ENCODE measurements at places on chromosomes 2 and 18.

DNA sequence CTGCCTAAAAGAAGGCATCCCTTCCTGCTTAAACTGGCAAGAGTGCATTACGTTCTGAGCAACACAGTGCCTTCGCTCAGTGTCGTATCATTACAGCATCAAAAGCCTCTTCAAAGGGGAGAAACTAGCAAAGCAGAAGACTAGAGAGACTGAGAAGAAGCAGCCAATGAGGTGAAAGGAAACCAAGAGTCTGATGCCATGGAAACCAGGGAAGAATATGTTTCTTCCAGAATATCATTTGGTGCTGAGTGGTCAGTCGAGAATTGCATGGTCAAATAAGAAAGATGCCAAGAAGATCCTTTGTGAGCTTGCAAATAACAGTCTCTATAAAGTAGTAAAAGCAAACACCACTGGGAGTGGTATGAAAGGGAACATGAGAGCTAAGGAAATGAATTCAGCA is 312.1 kb upstream of the CHST9 start:
- no peaks in the 10 kb centered on the region for H3K4me1 ChIP-seq
- H3K36me3 ChIP-seq: no peaks in the 10 kb centered on the region
- no peaks in the 10 kb centered on the region for H3K27me3 ChIP-seq
- no peak overlapping the region for H3K4me3 ChIP-seq

GRCh38 chr2:225464346-225465025 is 65.0 kb downstream of the NYAP2 start:
- DNase-seq: no peak
- H3K36me3 ChIP-seq: no peaks in the 10 kb centered on the region
- H3K4me3 ChIP-seq: peak overlapping the region; percentile 61
- H3K4me1 ChIP-seq: peaks cover 14% of the 10 kb centered on the region
- no peak overlapping the region for H3K27ac ChIP-seq
- no peaks in the 10 kb centered on the region for H3K27me3 ChIP-seq

DNA sequence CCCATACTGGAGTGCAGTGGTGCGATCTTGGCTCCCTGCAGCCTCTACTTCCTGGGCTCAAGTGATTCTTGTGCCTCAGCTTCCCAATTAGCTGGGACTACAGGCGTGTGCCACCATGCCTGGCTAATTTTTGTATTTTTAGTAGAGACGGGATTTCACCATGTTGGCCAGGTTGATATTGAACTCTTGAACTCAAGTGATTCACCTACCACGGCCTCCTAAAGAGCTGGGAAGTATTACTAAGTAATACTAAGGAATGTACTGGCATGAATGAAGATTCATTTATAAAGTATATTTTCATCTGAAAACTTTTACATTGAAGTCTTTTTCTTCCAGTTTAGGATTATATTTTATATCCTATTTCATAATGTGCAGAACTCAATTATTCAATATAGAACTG is 38.1 kb downstream of the NUP35 start:
- DNase-seq: no peak
- H3K4me1 ChIP-seq: no peaks in the 10 kb centered on the region
- no peaks in the 10 kb centered on the region for H3K27me3 ChIP-seq
- H3K27ac ChIP-seq: no peak overlapping the region
- H3K36me3 ChIP-seq: peaks cover 72% of the 10 kb centered on the region
- no peak overlapping the region for H3K4me3 ChIP-seq

DNA sequence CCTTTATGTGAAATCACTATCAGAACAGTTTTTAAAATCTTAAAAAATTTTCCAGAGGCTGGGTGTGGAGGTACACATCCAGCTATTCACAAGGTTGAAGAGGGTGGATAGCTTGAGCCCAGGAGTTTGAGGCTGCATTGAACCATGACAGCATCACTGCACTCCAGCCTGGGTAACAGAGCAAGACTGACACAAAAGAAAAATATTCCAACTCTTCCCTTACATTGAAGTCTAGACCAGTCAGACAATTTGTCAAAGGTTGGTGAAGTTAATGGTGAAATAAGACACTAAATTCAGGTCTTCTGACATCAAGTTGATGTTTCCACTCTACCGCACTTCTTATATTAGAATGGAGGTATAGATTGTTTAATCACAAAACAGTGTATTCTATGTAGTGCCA is 52.8 kb downstream of the HYCC2 start:
- peaks cover 10% of the 10 kb centered on the region for H3K36me3 ChIP-seq
- DNase-seq: no peak
- no peaks in the 10 kb centered on the region for H3K27me3 ChIP-seq
- H3K4me1 ChIP-seq: peaks cover 7% of the 10 kb centered on the region
- H3K4me3 ChIP-seq: no peak overlapping the region
- H3K27ac ChIP-seq: no peak overlapping the region

DNA sequence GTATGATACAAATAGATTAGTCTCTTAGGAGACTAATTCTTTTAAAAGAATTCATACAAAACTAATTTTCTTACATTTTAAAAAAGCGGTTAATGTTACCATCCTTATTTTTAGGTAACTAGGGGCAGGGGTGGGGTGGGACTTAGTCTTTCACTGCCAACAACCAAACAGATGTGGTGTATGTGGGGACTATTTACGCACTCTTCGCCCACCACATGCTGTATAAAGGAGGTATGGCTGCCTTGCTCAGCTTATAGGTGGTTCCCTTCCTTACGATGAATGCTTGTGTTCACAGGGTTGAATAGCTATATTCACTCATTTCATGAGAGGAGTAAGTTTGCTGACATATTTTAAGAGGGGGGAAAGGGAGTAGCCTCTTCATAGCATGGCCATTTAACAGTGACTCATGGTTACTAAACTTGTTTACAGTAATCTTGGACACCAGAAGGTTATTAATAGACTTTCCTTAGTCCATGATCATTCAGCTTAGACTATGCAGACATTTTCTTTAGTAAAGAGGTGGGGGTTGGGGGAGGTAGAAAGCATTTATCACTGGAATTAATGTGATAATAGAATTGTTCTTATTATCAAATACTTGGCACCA is 61.8 kb downstream of the CAB39 start:
- no peaks in the 10 kb centered on the region for H3K27me3 ChIP-seq
- H3K4me3 ChIP-seq: no peak overlapping the region
- H3K4me1 ChIP-seq: peaks cover 89% of the 10 kb centered on the region
- H3K36me3 ChIP-seq: peaks cover 65% of the 10 kb centered on the region
- no peak overlapping the region for H3K27ac ChIP-seq
- DNase-seq: no peak

DNA sequence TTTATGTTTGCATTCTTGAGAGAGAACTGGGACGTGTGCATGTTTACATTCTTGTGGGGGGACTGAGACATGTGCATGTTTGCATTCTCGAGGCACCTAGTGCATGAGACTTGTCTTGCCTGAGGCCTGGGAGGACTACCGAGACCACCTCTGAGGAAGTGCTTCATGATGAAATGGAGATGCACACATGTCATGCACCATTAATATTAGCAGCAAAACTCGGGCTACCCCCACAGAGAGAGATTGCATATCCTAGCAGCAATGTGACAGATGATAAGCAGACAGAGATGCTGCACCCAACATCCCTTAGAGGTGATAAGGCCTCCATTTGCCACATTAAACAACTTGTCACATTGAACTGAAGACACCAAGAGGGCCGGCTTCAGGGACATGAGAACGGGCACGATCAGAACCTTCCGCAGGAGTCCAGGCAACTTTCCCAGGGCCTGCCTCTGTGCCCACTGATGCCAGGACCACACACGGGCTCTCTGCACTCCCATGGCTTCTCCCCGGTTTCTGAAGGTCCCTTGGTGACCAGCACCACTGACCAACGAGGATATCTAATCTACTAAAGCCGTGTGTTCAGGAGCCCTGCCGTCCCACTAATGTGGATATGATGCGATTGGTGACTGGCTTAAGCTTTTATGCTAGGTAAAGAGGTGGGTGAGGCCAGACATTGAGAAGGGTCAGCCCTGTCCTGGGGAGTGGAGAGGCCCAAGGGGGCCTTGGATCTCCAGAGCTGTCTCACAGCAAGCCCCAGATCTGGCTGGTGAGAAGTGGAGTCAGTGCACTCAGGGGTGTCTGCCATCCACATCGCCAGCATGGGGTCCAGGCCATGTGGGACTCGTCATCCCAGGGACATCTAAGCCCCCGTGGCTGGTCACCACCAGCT is 208.3 kb downstream of the NDUFA10 start:
- H3K4me3 ChIP-seq: no peak overlapping the region
- no peak for DNase-seq
- H3K27ac ChIP-seq: no peak overlapping the region
- no peaks in the 10 kb centered on the region for H3K27me3 ChIP-seq
- no peaks in the 10 kb centered on the region for H3K4me1 ChIP-seq

GRCh38 chr2:30257266-30258214 is 26.2 kb downstream of the LBH start:
- peak overlapping the region; percentile 62 for H3K27ac ChIP-seq
- peaks cover 73% of the 10 kb centered on the region for H3K36me3 ChIP-seq
- H3K27me3 ChIP-seq: peaks cover 3% of the 10 kb centered on the region
- DNase-seq: no peak
- peak overlapping the region; percentile 38 for H3K4me3 ChIP-seq

DNA sequence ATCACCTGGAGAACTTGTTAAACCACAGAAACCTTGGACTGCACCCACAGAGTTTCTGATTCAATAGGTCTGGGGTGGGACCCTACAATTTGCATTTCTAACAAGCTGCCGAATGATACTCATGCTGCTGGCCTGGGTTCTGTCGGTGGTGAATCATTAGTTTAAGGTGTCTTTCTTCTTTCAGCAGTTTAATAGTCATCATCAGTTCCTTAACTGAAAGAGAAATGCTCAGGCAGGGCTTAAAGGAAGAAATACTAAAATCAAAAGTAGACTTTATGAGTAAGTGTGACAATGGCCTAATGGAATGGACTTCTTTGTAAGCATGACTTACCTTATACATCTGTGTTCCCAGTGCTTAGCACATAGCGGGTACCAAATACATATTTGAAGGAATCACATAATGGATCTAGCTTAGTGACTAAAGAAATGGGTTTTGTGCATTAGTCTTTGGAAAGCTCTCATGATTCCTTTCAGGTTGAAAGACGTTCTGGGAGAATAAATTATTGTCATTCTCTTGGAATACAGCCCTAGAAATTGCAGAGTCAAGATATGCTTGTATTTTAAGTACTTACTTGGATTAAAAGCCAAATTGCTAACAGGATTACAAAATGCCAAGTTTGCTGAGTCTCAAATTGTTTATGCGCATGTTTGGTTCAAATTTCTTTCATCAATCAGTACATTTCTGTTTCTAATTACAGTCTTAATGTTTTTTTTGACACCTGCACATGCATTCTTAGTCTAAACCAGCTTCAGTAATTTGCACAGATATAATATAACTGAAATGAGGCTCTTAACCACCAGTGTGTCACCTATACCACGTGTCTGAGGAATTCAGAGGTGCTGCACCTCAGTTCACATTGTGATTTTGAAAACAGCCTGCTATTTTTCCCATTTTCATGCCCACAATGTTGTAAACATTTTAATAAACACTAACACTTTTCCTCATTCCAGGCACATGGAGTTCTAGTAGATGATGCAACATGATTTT is 220.3 kb upstream of the NRP2 start:
- no peak overlapping the region for H3K27ac ChIP-seq
- H3K4me1 ChIP-seq: peaks cover 11% of the 10 kb centered on the region
- H3K4me3 ChIP-seq: no peak overlapping the region
- peak; percentile 3 for DNase-seq
- H3K36me3 ChIP-seq: no peaks in the 10 kb centered on the region
- peaks cover 6% of the 10 kb centered on the region for H3K27me3 ChIP-seq

DNA sequence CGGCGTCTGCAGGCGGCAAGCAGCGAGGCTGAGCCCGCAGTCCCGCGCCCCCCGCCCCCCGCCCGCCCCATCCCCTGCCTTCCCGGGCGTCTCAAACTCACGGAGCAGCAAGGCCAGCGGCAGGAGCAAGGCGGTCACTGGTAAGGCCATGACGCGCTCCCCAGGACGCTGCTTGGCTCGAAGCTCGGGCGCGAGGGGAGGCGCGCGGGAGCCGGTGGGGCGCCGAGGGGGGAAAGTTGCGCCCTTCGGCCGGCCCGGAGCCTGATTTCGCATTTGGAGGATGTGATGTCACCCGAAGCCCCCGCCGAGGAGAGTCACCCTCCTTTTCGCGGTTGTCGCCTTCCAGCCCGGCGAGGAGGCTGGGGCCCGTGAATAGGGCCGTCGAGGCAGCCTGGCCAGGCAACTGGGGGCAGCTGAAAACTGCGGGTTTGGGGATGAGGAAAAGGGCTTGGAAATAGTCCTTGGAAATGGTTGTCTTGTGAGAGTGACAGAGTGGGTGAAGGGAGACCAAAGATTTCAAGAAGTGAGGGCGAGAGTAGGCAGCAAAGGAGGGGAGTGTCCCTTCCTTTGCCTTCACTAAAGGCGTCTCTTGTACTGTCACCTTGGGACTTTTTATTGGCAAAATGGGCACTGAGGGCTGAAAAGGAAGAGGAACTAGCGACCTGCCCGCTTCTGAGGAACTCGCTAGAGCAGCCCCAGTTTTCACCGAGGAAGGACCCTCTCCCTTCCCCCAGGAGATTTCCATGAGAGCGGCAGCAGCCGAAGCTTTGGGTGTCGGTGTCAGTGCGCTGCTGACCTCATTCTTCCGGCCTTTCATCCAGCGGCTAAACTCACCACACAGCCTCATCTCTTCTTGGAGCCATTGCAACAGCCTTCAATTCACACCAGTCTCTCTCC is at the start of gene CD8A:
CD8A (minus strand) TSS at position 238 of the 897 bp plus-strand sequence; CDS start at position 150, 88 bp downstream.
- peaks cover 75% of the 10 kb centered on the region for H3K4me1 ChIP-seq
- peak; percentile 80 for DNase-seq
- peak within 1 kb of the TSS; percentile 99 for H3K27ac ChIP-seq
- H3K36me3 ChIP-seq: peaks cover 43% of the 10 kb centered on the region
- H3K27me3 ChIP-seq: peaks cover 8% of the 10 kb centered on the region
- H3K4me3 ChIP-seq: peak within 1 kb of the TSS; percentile 93

DNA sequence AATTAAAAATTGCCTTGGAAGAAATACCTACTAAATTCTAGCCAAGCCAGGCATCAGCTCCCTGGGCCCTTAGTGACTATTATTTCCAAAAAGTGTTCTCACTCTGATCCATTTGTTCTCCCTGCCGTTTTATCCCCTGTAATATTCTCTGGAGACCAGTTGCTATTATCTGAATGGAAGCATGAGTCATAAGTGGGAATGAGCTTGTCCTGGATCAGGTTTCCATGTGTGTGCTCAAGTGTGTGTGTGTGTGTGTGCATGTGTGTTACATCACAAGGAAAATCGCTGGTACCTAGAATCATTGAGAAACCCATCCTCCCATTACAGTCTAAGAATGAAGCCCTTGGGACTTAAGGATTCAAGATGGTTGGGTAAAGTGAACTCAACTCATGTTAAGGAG is 130.3 kb upstream of the CXCR4 start:
- H3K36me3 ChIP-seq: no peaks in the 10 kb centered on the region
- no peak overlapping the region for H3K27ac ChIP-seq
- H3K4me3 ChIP-seq: no peak overlapping the region
- no peaks in the 10 kb centered on the region for H3K27me3 ChIP-seq
